KBM-7 (cell line): ENCODE measurements at places on chromosomes 2 and 18.

- no peak for DNase-seq
Observed at GRCh38 chr2:219213026-219213415, 5.7 kb downstream of the ABCB6 start.

DNA sequence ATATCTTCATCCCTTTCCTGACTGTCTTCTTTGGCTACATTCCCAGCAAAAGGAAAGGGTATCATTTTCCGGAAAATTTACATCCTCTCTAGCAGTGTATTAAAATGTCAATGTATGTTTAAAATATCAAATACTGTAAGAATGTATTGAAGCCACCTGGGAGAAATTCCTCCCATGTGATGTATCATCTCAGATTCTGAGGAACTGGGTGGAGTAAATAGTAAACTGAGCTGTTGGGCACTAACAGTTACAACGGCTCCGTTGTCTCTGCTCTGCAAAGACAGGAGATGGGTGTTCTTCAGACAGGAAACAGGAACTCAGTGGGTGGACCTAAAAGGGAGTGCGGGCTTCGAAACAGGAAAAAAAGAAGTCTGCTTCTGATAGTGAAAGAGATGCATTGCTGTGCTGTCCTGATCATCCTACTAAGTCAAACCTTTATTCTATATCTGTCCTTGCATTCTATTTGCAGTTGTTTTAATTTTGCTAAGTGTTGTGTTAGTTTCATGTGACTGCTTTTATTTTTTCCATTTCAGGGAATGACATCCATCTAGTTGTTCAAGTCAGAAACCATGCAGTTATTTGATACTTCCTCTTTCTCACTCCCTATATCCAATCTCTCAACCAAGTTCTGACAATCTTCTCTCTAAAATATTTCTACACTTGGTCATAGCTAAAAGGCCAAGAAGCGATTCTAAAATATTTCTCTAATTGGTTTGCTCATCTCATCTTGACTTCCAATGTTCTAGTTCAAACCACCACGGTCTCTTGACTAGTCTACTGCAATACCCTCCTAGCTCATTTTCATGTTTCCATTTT lies 19.4 kb downstream of the DOK1 start:
- peak; percentile 96 for DNase-seq

- DNase-seq = no peak
Observed at GRCh38 chr2:166436189-166436588, 57.9 kb downstream of the SCN7A start.

GRCh38 chr2:221850076-221850475 lies 278.0 kb upstream of the EPHA4 start:
- no peak for DNase-seq
